HEK293T (cell line): ENCODE measurements at places on chromosomes 5 and 9.

DNA sequence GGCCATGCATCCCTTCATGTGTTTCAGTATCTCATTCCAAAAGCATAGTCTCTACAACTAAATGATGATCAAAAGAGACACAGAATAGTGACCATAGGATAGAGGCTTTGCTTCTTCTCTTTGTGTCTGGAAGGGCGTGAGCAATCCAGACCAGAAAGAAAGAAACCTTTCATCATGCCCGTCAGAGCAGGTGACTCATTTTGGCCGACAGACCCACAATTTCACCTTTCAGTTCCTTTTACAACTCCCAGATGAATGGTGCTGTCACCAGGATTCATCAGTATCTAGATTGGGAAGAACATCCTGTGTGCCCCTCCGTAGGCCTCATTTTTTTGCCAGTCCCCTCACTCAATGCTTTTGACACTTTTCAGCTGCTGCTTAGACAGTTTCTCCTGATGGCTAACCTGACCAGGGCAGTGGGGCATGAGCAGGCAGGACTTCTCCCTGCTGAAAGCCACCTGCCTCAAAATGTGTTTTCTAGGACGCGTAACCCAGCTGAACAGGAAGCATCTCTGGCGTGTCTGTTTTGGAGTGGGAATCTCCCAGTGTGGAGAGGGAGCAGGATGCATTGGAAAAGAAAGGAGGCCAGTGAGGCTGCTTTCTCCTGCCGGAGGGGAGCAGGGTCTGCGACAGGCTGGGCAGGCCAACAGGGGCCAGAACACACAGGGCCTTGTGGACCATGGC lies 21.2 kb downstream of the ABLIM3 start:
- no peak for DNase-seq

DNA sequence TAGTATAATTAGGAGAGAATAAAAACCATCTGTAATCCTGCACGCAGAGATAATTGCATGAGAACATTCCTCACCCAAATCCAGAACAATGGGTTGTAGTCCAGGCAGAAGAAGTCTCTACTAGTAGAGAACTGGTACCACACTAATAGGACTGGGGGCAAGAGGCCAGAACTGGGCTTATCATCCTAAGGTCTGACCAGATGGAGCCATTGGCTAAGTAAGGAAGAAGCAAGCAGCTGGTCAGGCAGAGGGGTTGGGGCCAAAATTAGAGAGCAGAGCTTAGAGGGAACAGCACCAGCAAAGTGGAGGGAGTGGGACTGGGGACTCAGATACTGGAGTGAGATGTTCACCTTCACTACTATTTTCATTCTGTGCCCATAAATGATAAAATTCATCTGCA lies 35.4 kb upstream of the MAP1B start:
- DNase-seq, result no peak

DNA sequence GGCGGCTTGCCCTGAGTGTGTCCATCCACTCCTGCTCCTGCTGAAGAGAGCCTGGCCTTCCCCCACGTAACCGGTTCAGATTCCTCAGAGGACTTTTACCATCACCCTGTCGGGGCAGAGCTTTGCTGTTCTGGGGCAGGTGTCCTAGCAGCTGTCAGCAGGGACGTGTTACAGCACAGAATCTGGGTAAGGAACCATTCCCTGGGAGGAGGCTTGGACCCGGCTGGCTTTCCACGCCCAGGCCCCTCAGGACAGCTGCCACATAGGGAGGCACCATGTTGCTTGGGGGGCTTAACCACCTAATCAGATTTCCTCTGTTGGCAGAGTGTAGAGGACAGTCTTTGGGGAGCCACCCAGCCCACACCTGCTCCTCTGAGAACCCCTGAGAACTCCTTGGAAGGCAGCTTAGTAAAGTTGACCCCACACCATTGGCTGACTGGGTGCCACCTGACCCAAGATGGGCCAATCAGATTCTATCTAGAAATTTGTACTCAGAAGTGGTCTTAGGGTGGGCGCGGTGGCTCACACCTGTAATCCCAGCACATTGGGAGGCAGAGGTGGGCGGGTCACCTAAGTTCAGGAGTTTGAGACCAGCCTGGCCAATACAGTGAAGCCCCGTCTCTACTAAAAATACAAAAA lies 23.3 kb upstream of the EEIG1 start:
- DNase-seq, result no peak

DNA sequence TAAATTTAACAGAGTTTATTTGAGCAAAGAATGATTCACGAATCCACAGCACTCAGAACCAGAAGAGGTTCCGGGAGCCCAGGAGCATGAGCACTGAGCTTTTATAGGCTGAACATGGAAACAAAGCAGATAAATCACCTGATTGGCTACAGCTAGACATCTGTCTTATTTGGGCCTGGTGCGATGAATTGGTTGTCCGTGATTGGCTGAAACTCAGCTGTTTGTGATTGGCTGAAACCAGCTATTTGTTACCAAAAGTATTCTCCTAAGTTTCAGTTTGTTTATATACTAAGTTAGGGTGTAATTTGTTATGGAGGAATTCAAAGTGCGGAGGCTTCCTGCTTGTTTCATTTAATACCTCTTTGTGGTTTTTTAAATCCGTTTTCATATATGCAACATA lies 15.8 kb upstream of the LCP2 start:
- DNase-seq, result no peak

- DNase-seq, result no peak
Observed at GRCh38 chr5:153700940-153701339, 210.5 kb downstream of the GRIA1 start.

- no peak for DNase-seq
Observed at GRCh38 chr9:36145970-36146369, 9.4 kb downstream of the GLIPR2 start.

GRCh38 chr5:95942968-95943367 lies 18.7 kb downstream of the ELL2 start:
- no peak for DNase-seq

DNA sequence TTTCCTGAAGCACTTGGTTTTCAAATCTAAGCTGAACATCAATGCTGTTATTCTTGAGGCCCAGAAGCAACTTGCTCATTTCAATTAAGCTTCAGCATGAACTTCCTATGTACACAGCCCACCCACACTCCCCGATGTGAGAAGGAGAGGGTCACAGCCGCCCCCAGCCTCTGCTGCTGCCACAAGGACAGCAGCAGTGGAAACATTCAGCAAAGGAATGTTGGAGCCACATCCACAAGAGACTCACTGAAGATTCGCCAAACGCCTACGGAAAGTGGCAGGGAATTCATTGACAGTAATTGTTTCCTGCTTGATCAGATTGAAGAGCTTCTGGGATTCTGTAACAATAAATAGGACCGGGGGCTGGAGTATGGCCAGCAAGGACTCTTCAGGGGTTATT lies 2.9 kb downstream of the TGFBI start:
- no peak for DNase-seq

- no peak for DNase-seq
Observed at GRCh38 chr5:136772491-136772890, 407.1 kb upstream of the TRPC7 start.

GRCh38 chr5:7377761-7378160 lies 18.2 kb upstream of the ADCY2 start:
- DNase-seq, result no peak

DNA sequence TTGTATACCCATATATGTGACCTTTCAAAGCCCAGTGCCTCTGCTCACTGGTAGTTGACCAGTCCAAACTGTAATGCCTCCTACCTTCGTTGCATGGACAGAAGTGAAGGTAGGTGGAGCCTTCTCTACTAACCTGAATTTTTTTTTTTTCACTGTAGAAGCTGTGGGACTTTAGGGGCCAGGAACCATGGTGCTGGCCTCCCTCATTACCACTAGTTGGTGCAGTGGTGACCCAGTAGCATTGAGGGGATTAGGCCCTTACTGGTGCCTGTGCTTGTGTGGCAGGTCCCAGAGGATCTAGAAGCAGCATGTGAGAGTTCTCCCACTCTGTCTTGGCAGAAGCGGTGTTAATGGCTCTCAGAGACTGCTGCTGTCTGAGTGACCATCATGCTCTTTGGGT lies 2.3 kb downstream of the RALGPS1 start:
- DNase-seq, result peak; percentile 33

GRCh38 chr5:38756068-38756467 lies 89.7 kb upstream of the OSMR start:
- no peak for DNase-seq

DNA sequence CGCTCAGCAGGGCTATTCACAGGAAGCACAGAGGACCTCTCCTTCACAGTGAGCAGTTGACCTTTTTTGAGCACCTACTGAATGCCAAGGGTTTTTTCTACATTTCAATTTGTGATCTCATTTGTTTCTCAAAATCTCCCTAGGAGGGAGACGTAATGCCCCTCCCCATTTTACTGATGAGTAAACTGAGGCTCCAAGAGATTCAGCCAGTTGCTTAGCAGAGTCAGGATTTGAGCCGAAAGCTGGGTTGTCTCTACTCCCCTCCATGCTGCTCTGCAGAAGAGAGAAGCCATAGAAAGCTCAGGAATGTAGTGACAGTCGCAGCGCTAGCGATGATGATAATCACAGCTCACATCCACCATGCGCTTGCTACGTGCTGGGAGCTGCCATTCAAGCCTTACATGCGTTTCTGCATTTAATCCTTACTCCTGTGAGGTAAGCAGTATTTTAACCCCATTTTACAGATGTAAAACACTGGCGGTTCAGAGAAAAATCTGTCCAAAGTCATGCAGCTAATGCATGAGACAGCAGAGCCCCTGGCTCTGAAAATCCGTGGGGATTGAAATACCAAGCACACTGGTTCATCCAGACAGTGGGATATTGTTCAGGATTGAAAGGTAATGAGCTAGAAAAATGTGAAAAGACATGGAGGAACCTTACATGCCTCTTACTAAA lies 33.8 kb downstream of the ERGIC1 start:
- no peak for DNase-seq

DNA sequence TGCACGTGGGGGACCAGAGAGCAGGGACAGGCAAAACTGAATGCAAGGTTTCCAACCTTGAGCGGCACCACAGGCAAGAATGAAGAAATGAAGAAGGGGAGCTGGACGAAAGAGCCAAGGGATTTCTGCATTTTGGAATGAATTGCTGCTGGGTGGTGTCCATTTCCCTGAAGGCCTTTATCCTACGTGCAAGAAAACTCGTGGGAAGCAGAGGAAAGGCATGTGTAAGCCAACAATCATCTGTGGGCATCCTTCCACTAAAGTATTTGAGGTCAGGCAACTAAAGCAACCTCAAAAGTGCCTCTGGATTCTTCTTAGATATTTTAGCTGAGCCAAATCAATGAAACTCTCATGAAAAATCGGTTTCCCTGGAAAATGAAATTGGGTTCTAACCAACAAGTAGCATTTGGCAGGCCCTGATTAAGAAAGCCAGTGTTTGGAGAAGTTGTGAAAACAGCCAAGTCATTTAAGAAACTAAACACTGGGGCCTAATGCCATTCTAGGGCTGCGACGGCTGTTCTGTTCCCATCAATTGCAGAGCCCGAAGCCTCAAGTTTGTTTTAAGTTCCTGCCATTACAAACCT lies 4.7 kb upstream of the TGFBI start:
- DNase-seq, result no peak

DNA sequence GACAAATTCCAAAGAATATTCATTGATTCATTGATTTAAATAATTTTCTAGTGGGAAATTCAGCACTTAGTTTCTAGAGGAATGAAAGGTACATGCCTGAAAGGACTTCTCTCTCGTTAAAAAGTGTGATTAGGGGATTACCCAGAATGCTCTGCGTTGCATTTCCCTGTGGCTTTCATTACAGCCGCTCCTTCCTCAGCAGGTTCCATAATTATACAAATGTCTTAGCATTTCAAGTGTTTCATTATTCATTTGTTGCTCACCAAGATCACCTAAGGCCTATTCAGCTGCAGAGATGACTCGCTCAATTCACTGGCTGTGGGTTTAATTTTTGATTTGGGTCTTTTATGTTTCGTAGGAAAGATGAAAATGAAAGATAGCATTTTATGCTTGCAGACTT lies 52.8 kb downstream of the SPATA31C2 start:
- no peak for DNase-seq

GRCh38 chr9:133752739-133753446 lies 14.7 kb upstream of the SARDH start:
- DNase-seq, result no peak

- DNase-seq, result no peak
Observed at GRCh38 chr9:3903906-3904305, 378.1 kb upstream of the RFX3 start.

DNA sequence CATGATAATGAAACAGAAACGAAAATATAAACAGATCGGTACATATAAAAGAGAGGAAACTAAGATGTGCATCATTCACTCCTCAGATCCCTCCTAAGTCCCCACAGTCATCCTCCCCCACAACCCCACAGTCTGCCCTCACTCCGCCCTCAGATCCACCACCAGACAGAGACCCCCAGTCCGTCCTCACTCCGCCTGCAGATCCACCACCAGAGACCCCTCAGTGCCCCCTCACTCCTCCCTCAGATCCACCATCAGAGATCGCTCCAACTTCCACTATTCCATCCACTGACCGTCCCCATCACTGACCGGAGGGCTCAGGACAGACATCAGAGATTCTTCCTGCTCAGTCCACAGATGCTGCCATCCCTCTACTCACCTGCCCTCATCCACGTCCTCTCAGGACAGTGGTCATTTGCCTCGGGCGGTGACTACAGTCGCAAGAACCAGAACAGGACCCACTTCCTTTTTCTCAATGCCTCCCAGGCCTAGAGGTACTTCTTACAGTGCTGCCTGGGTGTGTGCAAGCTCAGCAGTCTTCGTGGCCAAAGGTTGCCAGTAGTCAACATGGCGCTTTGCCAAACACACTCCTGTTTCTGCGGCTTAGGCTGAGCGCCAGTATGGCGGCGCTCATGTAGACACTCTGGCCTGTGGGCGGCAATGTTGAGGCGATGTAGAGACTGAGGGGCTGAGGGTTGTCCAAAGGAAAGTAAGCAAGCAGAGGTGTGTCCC lies 8.3 kb upstream of the SPATA31C1 start:
- DNase-seq, result no peak

- no peak for DNase-seq
Observed at GRCh38 chr5:39399135-39400036, 25.4 kb downstream of the DAB2 start.

DNA sequence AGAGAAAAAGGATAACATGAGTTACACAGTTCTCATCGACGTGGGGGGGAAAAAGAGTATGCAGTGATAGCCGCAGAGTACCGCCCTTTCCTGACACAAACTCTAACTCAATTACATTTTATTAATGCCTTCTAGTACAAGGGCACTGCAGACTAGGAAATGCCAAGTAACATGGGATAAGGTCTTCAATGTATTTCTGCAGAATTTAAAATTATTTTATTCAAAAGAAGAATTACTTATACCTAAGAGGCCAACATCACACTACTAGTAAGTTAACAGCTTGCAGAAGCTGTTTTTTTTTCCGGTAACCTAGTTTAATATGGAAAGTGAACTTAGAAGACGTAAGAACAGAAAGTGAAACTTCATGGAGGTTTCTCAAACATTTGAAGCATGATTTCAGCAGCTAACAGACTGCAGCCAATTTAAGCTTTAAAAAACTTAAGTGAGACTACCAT lies 3.9 kb downstream of the SETX start:
- no peak for DNase-seq

GRCh38 chr9:95635986-95636671 lies 119.4 kb upstream of the PTCH1 start:
- no peak for DNase-seq

GRCh38 chr9:133448487-133448972 lies 11.2 kb upstream of the CACFD1 start:
- DNase-seq, result no peak
